Activated CD8-positive, alpha-beta T cell treated with anti-CD3 and anti-CD28 coated beads for 36 hours (primary cell): ENCODE measurements at places on chromosomes 7 and 10. TPM values are rescaled to one million over a fixed set of nuclear protein-coding genes. Genes with fewer than 3 reads are reported as not detected.

UNCX gene
- not detected for total RNA-seq

AIMP2 gene
- total RNA-seq = 54.7 TPM

SOSTDC1 gene
- not detected for total RNA-seq

PBLD gene
- 0.77 TPM for total RNA-seq

TTYH3 gene
- 30.3 TPM for total RNA-seq

DEPP1 gene
- 0.27 TPM for total RNA-seq

CDK6 gene
- total RNA-seq = 138 TPM

DGKB gene
- not detected for total RNA-seq
